ENCODE measurements at places on chromosomes 6 and 20.

GRCh38 chr6:108337721-108338120, 42.9 kb downstream of the AFG1L start:
- DNase-seq: no peak

- DNase-seq: peak; percentile 54
Observed at GRCh38 chr6:75266716-75267291, 17.8 kb downstream of the TMEM30A start.

GRCh38 chr6:90090866-90091265, 196.6 kb downstream of the GJA10 start:
- no peak for DNase-seq

DNA sequence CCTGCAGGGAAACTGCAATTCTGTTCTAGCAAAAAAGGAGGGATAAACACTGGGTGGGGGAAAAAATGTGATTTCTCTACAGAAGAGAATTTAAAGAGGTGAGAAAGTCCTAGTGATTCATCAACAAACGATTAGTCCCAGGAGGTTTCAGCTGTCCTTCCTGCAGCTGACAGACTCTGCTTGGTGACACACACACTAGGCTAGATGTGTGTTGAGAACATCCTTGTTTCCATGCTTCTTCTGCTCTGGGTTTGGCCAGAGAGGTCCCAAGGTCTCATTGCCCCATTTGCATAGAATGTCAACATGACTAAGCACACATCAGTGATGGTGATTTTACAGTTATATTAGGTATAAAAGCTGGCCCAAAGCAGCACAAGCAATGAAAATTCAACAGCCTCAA, 258.3 kb downstream of the NFATC2 start:
- no peak for DNase-seq

GRCh38 chr6:69337311-69337710, 459.5 kb downstream of the LMBRD1 start:
- no peak for DNase-seq

DNA sequence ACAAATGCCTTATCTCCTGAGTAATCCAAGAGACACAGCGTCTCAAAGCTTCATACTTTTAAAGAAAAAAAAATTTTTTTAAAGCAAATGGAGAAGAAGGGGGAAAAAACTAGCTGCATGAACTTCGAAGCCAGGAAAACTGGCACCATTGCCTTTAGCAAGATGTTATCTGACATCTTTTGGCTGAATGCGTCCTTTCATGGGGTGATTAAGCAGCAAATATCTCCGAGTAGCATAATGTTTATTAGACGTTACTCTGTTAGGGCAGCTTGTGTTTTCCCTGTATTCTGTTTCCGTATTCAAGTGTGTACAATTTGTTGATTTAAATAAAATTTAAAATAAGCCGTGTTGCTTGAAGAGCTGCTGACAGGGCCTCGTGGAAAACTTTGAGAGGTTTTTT, 76.5 kb upstream of the TSHZ2 start:
- no peak for DNase-seq

DNA sequence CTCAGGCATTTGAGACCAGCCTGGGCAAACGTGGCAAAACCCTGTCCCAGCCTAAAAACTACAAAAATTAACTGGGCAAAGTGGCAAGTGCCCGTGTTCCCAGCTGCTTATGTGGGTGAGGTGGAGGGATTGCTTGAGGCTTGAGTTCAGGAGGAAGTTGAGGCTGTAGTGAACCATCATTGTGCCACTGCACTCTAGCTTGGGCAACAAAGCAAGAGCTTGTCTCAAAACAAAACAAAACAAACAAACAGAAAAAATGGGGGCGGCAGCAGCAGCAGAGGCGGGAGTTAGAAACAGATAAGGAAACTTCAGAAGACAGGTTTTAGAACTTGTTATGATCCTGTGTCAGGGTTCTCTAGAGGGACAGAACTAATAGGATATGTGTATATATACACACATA, 49.0 kb downstream of the SCAF8 start:
- no peak for DNase-seq

GRCh38 chr20:41334443-41335421, 5.9 kb upstream of the LPIN3 start:
- no peak for DNase-seq

DNA sequence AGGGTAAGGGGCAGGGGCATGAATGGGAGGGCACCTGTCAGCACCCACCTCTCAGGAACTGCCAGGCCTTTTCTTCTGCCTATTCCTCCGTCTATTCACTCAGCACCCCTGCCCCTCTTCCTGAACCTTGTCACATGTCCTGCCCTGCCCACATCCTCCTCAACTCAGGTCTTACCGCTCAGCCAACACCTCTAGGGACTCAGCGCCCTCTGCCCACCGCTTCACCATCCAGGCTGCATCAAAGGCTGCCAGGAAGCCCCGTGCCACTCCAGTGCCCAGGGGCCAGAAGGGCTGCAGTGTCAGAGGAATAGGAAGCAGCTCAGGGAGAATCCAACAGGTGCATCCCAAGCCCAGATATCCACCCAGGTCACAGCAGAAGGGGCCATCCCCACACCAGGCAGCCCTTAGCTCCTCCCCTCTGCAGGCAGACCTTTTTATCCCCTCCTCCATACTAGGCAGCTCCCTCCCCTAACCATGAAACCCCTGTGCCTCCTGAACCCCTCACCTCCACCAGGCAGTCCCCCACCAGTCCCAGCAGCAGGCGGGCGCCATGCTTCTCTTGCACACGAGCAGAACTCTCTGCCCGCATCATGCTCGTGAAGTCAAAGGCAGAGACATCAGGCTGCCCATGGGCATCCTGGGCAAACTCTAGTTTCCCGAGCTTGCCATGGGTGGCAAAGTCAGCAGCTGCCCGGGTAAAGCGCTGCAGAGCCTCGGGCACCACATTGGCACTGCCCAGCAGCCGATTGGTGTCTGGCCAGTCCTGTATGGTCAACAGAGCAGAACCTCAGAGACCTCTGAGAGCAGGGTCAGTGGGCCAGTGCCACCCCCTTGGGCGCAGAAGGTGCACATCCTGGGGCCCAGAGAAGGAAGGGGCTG, 5.5 kb downstream of the MICAL1 start:
- no peak for DNase-seq

- no peak for DNase-seq
Observed at GRCh38 chr6:118318648-118319047, 229.4 kb upstream of the PLN start.

- DNase-seq: peak; percentile 59
Observed at GRCh38 chr20:6051505-6051904, 2.4 kb downstream of the LRRN4 start.

- DNase-seq: peak; percentile 3
Observed at GRCh38 chr6:168908166-168908565, 345.5 kb downstream of the THBS2 start.

GRCh38 chr6:134414793-134415192, 96.9 kb upstream of the SGK1 start:
- DNase-seq: no peak

DNA sequence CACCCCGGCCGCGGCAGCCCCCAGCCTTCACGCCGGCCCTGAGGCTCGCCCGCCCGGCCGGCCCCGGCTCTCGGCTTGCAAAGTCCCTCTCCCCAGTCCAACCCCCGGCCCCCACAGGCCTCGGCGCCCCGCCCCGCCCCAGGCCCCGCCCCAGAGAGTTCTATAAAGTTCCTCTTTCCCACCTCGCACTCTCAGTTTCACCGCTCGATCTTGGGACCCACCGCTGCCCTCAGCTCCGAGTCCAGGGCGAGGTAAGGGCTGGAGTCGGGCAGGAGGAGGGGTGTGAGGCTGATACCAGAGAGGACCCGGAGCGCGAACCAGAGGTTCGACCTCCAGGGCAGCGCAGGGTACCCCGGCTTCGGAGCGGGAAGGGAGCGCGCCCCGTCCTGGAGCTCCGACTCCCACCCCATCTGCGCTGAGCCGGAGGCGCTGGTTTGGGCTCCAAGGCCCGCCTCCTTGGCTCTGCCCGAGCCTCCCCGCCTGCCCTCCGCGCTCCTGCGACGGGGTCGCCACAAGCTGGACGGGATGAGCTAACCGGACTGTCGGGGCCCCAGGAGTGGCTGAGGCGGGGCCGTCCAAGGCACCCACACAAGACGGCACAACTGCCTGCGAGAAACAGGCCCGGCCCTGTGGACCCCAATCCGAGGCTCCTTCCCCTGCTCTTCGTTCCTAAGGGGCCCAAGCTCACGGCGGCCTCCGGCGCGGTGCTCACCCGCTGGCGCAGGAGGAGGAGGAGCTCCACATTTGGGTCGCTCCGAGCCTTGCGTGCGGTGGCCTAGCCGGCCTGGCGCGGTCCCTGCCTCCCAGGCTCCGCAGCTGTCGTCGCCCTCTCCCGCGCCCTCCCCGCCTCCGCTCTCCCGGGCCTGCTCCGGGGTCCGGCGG, at the start of gene IRF4:
TSS of gene IRF4 (plus strand) at position 194 of the 882 bp plus-strand sequence. CDS start 1,401 bp downstream, outside the sequence.
- DNase-seq: peak; percentile 42

DNA sequence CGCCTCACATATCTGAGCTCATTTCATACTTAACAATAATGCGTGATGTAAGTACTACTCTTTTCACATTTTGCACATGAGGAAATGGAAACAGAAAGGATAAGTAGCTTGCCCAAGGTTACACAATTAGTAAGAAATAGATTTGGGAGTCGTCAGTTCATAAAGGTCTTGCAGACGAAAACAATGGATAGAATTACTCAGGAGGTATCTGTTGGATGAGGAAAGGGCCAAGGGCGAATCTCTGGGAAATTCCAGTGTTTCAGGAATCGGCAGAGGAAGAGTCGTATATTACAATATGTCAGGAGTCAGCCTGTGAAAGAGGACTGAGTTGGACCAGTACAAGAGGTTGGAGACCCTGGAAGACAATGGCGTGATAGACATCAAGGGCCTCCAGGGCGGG, 12.8 kb upstream of the EDN1 start:
- peak; percentile 32 for DNase-seq

GRCh38 chr6:12582421-12583110, 134.0 kb upstream of the PHACTR1 start:
- peak; percentile 27 for DNase-seq

DNA sequence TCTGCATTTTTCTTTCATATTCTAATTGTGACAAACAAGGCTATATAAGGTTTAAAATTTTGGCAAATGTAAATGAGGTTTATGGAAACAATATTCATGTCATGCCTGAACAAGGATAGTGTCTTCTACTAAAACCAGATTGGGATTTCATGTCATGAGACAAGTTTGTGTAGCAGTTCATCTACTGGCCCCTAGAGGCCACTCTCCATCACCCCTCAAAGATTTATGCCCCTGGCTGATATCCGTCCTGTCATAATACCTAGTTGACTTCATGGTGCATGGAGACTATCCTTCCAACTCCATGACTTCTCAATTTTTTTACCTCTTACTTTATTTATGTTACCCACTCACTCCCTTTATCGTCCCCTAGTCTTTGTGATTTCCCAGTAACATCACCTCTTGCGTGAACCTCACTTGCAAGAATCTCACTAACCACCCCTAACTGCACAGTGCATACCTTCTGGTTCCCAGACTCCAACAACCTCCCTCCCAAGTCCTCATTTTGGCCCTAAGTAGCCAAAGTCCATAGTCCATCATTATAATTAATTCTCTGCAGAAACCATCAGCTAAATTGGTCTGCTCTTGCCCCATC, 179.8 kb downstream of the TASP1 start:
- peak; percentile 22 for DNase-seq

DNA sequence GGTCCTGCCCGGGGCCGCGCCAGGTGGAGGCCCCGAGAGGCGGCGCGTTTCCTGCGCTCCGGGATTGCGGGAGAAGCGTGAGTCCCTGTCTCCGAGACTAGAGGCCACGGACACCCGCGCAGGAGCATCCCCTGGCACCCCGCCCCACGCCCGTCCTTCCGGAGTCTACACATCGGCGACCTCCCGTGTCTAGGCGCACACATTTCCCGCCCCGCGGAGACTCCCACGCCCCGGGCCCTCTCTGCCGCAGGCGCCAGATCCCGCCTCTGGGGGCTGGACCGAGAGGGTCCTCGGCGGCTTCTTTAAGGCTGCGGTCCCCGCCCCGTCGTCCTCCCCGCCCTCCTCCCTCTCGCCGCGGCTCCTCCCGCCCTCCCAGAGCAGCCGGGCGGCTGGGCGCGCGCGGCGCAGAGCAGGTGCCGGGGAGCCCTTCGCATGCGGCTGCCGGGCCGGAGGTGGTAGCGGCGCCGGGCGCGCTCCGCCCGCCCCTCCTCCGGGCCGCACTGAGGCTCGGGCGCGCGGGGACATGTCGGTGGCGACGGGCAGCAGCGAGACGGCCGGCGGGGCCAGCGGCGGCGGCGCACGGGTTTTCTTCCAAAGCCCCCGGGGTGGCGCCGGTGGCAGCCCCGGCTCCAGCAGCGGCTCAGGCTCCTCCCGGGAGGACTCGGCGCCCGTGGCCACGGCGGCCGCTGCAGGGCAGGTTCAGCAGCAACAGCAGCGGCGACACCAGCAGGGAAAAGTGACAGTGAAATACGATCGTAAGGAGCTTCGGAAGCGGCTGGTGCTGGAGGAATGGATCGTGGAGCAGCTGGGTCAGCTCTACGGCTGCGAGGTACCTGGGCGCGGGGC, at the start of gene PPP1R14C:
TSS of gene PPP1R14C (plus strand) at position 375 of the 846 bp plus-strand sequence. CDS start at position 524, 149 bp downstream.
- DNase-seq: peak; percentile 14

DNA sequence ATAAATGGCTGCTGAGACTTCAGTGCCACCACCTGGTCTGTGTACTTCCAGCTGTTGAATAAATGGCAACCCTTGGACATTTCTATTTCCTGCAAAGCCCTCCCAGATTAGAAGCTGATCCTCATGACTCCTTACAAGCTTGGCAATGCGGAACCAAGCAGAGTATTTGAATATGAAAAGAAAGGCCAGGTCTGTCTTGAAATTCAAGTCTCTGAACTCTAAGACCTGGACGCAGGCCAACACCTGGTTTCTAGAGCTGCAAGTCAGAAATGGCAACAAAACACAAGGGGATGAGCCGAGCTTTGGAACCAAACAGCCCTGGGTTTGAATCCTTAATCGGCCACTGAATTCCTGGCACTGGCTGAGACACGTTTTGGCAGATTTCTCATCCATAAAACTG, 353.4 kb downstream of the PTPRT start:
- DNase-seq: no peak

GRCh38 chr20:13262671-13263360, 41.7 kb downstream of the ISM1 start:
- DNase-seq: no peak

- DNase-seq: no peak
Observed at GRCh38 chr6:41768545-41769308, 11.0 kb downstream of the FRS3 start.

GRCh38 chr6:78700991-78701390, 166.4 kb upstream of the IRAK1BP1 start:
- DNase-seq: no peak

GRCh38 chr6:40695114-40695513, 108.0 kb upstream of the LRFN2 start:
- no peak for DNase-seq

GRCh38 chr6:26571592-26572296, 25.0 kb upstream of the ABT1 start:
- DNase-seq: peak; percentile 81

GRCh38 chr6:22298475-22298890, 1.6 kb upstream of the PRL start:
- no peak for DNase-seq
